ENCODE measurements at places on chromosomes 7 and 10. TPM values are rescaled to one million over a fixed set of nuclear protein-coding genes. Genes with fewer than 3 reads are reported as not detected.

- no peak for DNase-seq
Observed at GRCh38 chr7:4854916-4855315, 6.9 kb downstream of the PAPOLB start.

GRCh38 chr7:69860486-69860885 lies 262.2 kb downstream of the AUTS2 start:
- no peak for DNase-seq

GRCh38 chr7:150514748-150515222 lies at the start of gene GIMAP7:
Gene GIMAP7 (plus strand): TSS chr7:150514872. CDS start chr7:150519975, 5,103 bp downstream.
- DNase-seq: no peak

Gene TCAF2
- 0.27 TPM for total RNA-seq

GRCh38 chr10:132685101-132685891 lies 100.7 kb downstream of the NKX6-2 start:
- DNase-seq: peak; percentile 3

Gene PLXNA4
- total RNA-seq: not detected

Gene CLRN3
- not detected for total RNA-seq

- DNase-seq: no peak
Observed at GRCh38 chr10:50473756-50474155, 150.0 kb downstream of the SGMS1 start.

- peak; percentile 36 for DNase-seq
Observed at GRCh38 chr7:6271694-6272440, 557 bp downstream of the CYTH3 start.

- DNase-seq: no peak
Observed at GRCh38 chr10:131516285-131516684, 204.8 kb upstream of the TCERG1L start.

GRCh38 chr7:5216931-5217330 lies 26.9 kb downstream of the WIPI2 start:
- DNase-seq: no peak

- no peak for DNase-seq
Observed at GRCh38 chr10:123896246-123896927, 4.8 kb upstream of the CPXM2 start.

GRCh38 chr10:62503872-62504271 lies 129.7 kb downstream of the ZNF365 start:
- DNase-seq: no peak

DNA sequence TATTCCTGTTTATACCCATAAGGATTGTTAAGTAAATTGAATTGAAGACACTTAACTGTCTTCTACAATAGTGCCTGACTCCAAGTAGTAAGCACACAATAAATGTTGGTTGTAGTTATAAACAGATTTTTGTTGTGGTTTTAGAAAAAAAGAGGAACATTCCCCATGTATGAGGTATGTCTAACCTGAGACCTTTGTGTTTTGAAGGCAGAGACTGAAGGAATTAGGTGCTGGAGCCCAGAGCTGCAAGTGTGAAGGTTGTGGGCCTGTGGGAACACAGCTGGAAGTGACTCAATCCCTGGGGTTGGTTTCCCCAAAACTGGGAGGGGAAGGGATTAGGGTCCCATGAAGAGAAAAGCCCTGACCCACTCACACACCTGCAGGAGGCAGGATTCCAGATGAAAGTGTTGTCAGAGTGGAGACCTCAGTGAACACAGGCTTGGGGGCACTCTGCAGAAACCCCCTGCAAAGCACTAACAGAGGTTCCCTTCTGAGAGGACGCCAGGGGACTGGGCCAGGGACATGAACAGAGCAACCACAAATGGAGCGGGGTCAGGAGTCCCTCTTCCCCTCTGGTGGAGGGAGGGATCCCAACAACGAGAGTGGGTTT lies 265.1 kb upstream of the KLF14 start:
- no peak for DNase-seq

DNA sequence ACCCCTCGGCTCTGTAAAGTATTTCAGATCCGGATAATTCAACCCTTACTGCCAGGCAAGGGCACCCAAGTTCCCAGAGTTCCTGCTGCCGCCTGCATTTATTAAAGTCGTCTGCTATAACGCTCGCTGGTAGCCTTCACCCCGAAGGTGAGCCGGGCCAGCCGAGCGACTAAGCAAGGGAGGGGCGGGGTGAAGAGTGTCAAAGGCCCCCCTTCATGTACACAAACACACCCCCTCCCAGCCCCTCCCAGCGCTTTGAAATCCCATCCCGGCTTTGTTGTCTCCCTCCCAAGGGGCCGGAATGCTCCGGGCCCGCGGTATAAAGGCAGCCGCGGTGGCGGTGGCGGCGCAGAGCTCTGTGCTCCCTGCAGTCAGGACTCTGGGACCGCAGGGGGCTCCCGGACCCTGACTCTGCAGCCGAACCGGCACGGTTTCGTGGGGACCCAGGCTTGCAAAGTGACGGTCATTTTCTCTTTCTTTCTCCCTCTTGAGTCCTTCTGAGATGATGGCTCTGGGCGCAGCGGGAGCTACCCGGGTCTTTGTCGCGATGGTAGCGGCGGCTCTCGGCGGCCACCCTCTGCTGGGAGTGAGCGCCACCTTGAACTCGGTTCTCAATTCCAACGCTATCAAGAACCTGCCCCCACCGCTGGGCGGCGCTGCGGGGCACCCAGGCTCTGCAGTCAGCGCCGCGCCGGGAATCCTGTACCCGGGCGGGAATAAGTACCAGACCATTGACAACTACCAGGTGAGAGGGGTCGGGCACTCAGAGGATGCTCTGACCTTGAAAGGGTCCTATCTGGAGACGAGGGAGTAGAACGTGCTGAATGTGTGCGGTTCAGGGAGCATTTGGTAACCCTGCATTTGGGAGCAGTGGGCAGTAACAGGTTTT lies at the start of gene DKK1:
TSS of gene DKK1 (plus strand) at position 349 of the 889 bp plus-strand sequence. CDS start at position 503, 154 bp downstream.
- DNase-seq: no peak

DNA sequence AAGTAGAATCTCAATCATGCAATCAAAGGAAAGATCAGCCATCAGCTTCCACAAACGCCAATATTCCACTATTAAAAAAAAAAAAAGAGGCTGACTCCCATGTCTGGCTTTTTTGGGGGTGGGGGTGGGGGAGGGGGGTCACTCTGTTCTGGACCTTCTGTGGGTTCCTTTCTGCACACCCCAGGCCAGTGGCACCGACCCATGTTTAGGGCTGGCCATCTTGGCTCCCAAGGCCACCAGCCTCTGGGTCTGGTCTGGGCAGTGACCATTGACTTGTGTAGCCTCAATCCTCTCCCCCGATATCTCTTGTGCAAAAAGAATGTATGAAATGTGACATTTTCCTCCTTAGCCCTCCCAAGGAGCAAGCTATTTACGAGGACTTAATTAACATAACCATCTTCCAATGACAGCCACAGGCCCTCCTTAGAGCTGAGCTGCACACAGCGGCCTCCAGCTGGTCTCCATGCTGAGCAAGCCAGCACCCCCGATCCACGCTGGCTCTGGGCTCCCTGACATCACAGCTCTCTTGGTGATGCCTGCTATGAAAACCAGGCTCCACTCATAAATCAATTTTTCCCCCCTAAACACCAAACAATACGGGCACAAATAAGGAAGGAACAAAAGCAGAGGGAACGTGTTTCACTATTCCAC lies 100.1 kb downstream of the ZRANB1 start:
- DNase-seq: no peak

Gene CTAGE15
- not detected for total RNA-seq

Gene TAS2R3
- total RNA-seq: 2.4 TPM

DNA sequence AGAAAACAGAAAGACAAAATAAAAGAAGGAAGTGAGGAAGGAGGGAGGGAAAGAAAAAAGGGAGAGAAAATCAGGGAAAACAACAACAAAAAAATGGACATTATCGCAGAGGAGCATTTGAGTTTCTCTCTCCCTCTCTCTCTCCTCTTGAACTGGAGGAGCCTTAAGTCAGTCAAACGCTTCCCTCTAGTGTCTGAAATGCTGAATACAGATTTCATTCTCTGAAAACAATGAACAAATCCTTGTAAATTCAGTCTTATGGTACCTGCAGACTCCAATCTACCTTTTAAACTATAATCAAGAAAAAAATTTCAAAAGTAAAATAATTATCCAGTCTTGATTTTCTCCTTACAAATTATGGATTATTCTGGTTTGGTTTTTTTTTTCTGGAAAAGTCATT lies 89.2 kb upstream of the PFKP start:
- DNase-seq: peak; percentile 43

DNA sequence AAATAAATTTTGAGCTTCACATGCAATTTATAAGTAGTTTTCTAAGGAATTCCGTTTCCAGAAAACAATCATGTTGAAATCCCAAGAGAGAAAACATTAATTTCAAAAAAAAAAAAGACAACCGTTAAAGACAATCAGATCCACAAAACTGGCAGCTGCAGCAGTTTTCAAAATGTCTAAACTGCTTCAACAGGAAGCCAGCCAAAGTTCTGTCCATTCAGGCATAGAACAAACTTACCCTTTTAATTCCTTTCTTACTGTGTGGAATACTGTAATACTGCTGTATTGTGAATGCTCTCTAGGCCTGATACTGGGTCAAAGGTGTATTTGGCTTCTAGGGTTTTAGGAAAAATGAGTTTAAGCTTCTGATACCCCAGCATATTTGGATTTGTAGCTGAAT lies 31.6 kb downstream of the HOXA1 start:
- DNase-seq: no peak

Gene GRK5
- total RNA-seq: 8.3 TPM

DNA sequence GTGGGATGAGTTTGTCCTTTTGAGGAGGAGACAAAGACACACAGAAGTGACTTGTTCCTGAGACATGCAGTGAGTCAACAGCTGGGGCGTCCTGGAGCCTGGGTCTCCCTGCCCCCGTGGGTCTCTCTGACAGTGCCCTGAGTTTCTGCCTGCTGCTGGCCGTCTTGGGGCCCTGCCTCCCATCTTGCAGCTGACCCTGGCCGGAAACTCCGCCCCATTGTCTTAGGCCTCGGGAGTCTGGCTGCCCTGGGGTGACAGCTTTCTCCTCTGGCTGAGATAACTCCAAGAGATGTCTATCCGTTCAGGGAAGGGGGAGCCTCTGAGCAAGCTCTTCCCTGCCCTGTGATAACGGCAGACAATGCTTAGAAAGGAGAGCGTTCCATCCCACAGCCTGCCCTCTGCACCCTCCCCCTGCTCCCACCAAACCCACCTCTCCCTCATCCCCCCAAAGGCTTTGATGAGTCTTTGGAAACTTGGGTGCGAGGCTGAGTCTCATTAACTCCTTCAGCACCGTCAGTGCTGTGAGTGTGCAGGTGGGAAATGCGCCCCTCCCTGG lies 69.5 kb upstream of the PODXL start:
- no peak for DNase-seq

DNA sequence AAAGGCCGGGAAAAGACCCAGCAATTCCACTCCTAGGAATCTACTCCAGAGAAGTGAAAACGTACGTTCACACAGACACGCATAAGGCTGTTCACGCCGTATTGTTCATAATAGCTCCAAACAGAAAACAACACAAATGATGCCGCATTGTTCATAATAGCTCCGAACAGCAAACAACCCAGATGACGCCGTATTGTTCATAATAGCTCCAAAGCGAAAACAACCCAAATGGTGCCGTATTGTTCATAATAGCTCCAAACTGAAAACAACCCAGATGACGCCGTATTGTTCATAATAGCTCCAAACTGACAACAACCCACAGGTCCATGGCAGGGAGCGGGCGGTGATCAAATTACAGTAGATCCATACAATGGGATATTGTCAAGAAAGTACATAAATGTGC lies 85.2 kb upstream of the DNAAF5 start:
- DNase-seq: peak; percentile 15

DNA sequence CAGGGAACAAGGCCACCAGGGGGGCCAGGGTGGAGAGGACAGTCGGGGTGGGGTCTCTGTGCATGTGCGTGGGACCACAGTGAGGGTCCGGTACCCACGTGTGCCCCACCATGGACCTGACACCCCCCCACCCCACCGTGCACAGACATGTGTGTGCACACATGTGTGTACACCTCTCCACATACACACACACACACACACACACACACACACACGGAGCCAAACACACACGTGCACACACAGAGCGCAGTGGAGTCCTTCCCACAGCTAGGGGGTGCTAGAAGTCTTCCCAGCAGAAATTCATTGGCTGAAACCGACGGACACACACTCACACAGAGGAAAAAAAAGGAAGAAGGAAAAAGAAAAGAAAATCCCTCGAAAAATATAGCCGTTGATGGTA lies 42.8 kb upstream of the GNA12 start:
- peak; percentile 84 for DNase-seq

DNA sequence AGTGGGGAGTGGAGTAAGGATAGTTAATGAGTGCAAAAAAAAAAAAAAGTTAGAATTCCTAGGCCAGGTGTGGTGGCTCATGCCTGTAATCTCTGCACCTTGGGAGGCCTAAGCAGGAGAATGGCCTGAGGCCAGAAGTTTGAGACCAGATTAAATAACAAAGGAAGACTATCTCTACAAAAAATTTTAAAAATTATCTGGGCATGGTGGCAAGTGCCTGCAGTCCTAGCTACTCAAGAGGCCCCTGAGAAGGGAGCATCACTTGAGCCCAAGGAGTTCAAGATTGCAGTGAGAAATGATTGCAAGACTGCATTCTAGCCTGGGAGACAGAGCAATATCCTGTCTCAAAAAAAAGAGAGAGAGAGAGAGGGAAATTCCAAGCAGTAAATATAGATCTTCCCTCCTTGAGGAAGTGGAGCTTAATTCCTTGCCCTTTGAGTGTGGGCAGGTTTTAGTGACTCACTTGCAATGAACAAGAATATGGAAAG lies 19.5 kb upstream of the CSTF2T start:
- no peak for DNase-seq

- no peak for DNase-seq
Observed at GRCh38 chr10:99758211-99758891, 24.1 kb upstream of the ABCC2 start.

Gene MALRD1
- not detected for total RNA-seq

Gene PTN
- not detected for total RNA-seq

GRCh38 chr10:33939892-33940291 lies 605.4 kb upstream of the NRP1 start:
- no peak for DNase-seq

Gene CYP3A7
- not detected for total RNA-seq

GRCh38 chr10:87862679-87863052 lies 667 bp downstream of the KLLN start:
- DNase-seq: no peak

DNA sequence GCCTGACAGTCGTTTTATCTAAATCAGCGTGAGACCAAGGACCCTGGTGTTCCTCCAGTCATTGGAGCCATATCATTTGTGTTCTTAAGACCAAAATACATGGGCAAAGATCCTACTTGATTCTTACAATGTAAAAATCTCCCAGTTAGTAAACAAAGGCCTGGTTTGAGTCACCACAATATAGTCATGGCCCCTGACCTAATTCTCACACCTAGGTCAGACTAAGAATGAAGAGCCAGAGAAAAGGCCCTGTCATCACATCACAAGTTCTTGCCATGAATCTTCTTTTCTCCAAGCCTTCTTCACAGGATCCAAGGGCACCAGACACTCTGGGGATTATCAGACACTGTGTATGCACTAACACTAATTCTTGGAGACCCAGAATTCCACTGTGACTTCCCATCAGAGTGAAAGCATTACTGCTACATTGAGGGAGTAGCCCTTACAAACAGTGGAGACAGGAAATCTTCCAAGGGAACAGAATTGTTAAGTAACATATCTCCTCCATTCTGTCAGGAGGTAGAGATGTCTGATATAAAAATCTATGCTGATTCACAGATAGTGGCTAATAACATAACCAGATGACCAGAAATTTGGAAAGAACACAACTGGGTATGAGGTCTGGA lies 7.6 kb upstream of the ERVW-1 start:
- no peak for DNase-seq

Gene OR2F1
- not detected for total RNA-seq

Gene GLI3
- not detected for total RNA-seq
